Astrocyte (in vitro differentiated cells and primary cell): ENCODE measurements at places on chromosomes 6 and 20. TPM values are rescaled to one million over a fixed set of nuclear protein-coding genes. Genes with fewer than 3 reads are reported as not detected.

Gene MLIP
- 0.55 TPM in 1 of 2 replicates, not detected in the other for total RNA-seq

DNA sequence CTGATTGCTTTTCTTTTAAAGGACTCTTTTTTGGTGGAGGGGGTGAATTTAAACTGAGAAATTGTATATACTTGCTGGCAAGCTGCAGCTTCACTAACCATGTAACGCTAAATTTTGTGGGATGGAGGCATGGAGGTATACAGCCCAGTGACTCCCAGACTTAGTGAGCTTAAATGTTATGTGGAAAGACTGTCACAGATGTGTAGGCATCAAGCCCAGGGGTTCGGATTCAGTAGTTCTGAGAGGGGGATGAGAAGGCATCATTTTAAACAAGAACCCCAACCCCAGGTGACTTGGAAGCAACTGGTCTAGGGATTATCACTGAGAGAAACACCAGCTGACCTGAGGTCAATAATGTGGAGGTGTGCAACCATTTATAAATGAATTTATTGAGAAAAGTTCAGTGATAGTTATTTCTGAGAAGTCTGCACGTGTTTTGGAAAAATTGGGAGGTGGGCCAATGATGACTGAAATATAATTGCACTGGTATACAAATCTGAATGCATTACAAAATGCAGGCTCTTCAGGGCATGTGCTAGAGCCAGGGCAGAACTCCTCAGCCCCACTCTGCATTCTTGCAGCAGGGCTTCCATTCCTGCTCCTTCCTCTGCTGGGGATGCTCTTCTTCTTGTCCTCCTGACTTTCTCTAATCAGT is 26.9 kb downstream of the RFPL4B start:
- no peak for DNase-seq

- DNase-seq: no peak
These were observed at the start of gene SLC13A3 for GRCh38 chr20:46651091-46651962. SLC13A3 (minus strand) TSS chr20:46651459; CDS start chr20:46651421, 38 bp downstream.

- no peak for DNase-seq
These were observed 92.0 kb upstream of the TMEM181 start for GRCh38 chr6:158467923-158468322.

DNA sequence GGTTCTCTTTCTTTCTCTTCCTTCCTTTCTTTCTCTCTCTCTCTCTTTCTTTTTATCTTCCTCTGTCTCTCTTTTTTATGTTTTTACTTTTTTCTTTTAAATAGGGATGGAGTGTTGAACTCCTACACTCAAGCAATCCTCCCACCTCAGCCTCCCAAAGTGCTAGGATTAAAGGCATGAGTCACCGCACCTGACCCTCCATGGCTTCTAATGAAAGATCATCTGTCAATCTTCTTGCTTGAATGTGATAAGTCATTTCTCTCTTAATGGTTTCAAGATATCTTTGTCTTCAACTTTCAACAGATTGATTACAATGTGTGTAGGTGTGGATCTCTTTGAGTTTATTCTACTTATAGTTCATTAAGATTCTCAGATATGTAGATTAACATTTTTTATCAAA is 25.2 kb upstream of the HLA-DOA start:
- no peak for DNase-seq

DNA sequence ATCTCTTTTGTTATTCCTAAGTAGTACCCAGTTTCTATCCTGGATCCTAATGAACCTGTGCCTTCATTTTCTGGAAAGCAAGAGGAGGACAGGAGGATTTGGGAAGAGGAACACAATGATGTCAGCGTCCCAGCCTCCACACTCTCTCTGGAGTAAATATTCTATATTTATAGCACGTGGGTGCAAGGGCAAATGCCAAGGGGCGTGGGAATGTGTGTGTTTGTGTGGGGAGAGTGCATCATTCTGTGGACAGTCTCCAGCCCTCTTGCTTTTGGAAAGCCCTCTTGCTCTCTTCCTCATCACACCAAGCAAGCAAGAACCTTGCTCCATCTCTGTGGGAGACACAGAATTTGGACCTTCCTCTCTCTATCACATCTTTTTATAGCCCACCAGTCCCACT is 103.2 kb upstream of the EMILIN3 start:
- DNase-seq: no peak

DNA sequence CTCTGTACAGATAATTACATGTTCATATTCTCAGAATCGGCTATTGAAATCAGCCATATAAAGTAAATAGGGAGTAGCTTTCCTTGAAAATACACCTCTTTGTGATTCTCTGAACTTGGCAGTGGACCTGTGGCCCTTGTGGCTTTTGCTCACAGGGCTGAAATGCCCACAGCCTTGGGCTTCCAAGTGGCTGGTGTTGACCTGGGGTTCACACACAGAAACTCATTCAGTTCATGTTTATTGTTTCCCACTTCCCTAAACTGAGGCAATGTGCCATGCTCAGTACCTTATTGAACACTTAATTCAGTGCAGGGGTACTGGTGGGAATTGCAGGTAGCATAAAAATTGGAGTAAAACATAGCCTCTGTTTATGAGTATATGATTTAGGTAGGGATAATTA is 19.1 kb upstream of the TULP4 start:
- DNase-seq: no peak

DNA sequence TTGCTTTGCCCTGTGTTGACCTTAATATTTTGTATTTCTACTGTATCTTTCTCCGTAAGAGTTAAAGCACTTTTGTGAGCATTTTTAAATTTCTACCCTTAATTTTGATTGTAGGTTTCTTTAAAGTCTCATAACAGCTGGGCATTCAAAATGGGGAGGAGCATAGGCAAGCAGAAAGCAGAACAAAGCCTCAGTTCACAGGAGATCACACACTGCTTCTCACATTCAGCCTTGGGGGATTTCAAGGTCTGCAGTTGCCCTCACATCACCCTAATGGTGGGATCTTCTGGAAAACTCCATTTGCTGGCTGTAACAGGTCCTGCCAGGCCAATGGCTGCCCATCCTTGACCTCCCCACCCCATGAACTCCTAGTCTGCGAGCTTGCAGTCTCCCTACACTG is 292.9 kb downstream of the PHACTR1 start:
- no peak for DNase-seq

DNA sequence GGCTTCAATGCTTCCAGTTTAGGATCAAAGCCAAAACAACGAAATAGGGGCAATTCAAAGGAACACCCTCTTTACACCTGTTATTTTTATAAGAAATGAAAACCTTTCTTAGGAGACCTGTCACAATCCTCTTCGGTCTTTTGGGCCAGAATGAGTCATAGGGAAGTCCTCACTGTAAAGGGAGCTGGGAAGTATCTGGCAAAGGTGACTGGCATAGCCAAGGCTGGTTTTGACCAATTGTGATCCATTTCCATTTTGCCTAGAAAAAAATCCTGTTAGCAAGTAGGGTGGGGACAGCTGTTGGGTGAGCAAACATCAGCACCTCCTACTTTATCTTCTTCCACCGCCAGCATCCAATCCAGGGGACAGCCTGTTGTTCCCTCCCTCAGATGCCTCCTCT is 343.2 kb upstream of the SULF2 start:
- peak; percentile 25 for DNase-seq
